ENCODE measurements at places on chromosomes 4 and X.

GRCh38 chrX:39502486-39502885, 595.3 kb downstream of the BCOR start:
- DNase-seq = no peak

- no peak for DNase-seq
These were observed 11.3 kb upstream of the CD99 start for GRCh38 chrX:2679534-2680485.

GRCh38 chrX:129983575-129984110, 1.2 kb downstream of the BCORL1 start:
- DNase-seq = no peak

GRCh38 chrX:112012360-112012759, 70.2 kb downstream of the TRPC5 start:
- DNase-seq = no peak

- no peak for DNase-seq
These were observed 435.8 kb downstream of the SPRY1 start for GRCh38 chr4:123832173-123833026.

DNA sequence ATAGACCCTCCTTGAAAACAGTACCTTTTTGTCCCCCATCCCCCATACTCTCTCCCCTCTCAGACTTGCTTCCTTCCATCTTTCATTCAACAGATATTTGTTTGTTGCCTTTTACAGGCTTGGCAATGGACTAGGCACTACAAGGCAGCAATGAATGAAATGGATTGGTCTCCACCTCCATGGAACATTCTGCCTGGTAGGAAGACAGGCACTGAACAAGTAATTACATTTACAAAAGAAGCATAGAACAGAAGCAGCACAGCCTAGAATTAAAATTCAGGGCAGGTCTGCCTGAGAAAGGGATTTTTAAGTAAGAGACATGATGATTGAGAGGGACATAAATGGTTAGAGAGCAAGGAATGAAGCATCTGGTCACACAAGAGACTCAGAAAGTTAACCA, 346.1 kb downstream of the GRXCR1 start:
- DNase-seq = no peak

DNA sequence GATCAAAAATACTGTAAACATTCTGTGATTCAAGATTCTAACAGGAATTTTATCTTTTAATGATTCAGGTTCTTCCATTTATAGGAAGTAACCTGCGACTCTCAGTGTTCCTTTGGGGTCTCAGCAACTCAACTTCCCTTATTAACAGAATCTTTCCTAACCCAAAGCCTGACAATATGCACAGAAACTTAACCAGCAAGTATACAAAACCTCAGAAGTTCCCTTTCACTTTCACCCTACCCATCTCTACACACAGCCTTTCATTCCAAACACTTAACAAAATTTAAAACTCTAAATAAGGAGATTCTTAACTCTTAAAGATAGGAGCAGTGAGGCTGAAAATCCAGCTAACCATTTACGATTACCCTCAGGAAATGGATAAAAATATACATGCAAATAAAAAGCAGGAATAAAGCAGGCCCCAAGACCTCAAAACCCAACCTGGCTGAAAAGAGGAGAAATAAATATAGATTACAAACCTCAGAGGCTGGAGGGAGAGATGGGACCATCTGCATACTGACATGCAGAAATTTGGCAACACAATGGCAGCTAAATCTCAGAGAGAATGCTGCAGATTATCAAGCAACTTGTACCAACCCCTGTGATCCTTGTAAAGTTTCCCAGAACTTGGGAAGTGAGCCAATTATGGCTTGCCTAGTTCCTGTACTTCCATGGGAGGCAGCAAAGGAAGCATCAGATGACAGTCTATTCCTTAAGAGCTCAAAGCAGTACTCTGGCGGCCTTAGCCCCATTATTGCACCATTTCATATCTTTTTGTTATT, 101.0 kb downstream of the ATP11C start:
- no peak for DNase-seq

DNA sequence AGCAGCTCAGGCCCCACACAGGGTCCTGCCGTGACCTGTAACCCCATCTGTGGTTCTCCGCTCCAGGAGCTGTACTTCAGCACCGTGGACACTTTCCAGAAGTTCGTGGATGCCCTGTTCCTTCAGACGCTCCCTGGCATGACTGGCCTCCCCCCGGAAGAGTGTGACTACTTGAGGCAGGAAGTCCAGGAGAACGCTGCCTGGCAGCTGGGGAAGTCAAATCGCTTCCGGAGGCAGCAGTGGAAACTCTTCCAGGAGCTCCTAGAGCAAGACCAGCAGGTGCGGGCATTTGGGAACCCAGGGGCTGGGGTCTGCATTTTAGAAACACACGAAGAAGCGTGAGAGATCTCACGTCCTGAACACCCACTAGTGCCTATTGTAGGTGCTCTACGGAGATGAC, 72.5 kb downstream of the EVC start:
- DNase-seq = no peak

GRCh38 chrX:42704454-42704853, 73.5 kb downstream of the PPP1R2C start:
- no peak for DNase-seq

DNA sequence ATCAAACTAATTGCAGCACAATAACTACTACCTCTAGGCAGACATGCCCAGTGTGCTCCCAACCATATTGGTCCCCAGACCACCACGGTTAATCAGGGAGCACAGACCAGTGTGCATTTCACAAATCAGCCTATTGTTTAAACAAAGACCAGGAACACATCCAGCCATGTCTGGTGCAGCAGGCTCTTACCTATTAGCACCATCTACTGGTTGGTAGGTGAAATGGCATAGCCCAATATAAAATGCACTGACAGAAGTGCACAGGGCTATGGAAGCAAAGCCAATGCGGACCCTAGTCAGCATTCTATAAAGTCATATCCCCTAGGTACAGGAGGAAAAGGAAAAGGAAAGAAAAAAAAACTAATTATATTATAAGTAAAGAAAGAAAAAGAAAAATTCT, 15.5 kb upstream of the CYLC1 start:
- DNase-seq = no peak

GRCh38 chrX:35711281-35711680, 86.9 kb upstream of the MAGEB16 start:
- no peak for DNase-seq

GRCh38 chr4:8851321-8852117, 20.1 kb downstream of the HMX1 start:
- no peak for DNase-seq

DNA sequence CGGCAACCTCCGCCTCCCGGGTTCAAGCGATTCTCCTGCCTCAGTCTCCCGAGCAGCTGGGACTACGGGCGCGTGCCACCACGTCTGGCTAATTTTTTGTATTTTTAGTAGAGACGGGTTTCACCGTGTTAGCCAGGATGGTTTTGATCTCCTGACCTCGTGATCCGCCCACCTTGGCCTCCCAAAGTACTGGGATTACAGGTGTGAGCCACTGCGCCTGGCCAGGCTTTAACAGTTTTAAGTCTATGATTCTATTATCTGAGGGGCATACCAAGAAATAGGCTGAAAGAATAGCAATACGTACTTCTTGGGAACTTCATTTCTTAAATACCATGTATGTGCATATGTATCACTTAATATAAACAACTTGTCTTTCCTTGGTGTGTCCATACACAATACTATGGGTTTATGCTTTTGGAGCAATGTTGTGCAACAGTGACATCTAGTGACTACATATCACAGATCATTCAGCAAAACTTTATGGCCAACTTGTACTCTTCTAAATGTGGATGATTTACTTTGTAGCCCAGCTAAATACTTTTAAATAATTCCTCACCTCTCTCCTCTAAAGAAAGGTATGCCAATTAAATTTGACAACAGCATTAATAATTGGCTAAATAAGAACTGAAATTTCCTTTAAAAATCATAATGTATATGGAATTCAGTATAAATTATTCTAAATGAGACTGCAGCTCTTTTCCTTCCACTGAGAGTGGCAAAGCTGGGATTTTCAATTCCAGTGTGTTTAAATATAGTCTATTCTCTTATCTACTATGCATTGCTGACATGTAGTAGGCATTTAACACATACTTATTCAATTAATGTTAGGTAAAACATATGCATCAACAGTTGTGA, 10.4 kb downstream of the SLC9B1 start:
- DNase-seq = no peak

DNA sequence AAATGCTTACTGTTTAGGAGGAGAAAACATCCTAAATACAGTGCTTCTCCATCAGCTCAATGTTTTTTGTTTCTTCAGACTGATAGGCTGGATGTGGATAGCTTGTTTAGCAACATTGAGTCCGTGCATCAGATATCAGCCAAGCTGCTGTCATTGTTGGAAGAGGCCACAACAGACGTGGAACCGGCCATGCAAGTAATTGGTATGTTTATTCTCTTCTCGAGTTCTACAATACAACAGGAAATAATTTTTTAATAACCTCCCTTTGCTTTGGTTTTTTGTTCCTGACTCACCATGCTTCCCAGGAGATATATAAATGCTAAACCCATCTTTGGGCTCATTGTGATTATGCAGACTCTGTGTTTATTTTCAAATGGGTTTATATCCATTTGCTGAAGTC, 60.9 kb downstream of the ARHGEF38 start:
- no peak for DNase-seq

- DNase-seq = no peak
These were observed 735 bp downstream of the NRK start for GRCh38 chrX:105823092-105823455.

- DNase-seq = no peak
These were observed 494.1 kb downstream of the PRR32 start for GRCh38 chrX:127313635-127314034.

DNA sequence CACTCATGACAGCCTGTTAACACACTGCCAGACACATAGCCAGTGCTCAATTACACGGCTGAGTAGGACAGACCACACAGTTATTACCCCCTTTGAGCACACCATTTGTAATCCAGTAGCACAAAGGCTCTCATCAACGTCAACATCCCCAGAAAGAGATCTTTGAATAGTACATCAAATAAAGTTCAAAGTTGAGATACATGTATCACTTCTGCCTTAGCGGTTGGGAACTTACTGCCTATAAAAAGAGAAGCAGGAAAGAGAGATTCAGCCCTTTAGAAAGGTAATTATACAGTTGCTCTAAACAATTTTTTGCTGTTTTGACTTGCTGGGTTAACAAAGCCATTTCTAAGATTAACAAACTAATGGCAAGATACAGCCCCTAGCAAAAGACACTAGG, 16.2 kb downstream of the ANXA5 start:
- DNase-seq = no peak

GRCh38 chr4:112312610-112313239, 15.6 kb downstream of the ALPK1 start:
- DNase-seq = no peak

- DNase-seq = no peak
These were observed 20.7 kb upstream of the AR start for GRCh38 chrX:67523002-67523681.

DNA sequence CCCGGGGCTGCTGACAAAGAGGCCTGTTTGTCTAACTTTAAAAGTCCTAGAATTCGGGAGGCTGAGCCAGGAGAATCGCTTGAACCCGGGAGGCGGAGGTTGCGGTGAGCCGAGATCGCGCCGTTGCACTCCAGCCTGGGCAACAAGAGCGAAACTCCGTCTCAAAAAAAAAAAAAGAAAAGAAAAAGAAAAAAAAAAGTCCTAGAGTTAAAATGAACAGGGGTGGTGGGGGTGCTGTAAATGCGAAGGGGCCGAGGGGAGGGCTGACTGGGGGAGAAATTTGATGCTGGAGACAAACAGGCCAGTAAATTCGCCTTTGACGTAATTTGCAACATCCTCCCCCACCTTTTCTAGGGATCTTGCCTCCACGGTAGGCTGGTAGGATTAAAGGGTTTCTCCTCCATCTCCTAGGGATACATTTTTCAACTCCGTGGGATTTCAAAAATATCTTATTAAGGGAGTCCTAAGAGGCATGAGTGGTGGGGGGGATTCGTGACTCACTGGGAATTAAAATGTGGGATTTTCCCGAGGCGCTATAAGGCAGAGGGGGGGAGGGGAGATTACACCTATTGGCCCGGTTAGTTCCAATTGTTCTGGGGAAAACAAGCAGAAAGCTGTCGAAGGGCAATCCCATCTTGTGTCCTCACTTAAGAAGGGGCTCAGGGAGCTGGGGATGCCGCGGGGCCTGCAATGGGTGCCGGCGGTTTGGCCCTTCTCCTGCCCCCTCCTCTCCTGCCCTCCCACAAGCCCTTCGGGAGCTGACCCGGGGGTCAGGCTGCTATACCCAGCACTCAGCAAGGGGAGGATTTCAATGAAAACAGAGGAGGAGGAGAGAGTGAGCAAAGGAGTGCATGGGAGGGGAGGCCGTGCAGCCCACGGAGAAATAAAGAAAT, 3.0 kb upstream of the BCOR start:
- no peak for DNase-seq
